ENCODE measurements at places on chromosomes 3 and 15.

- DNase-seq: no peak
Observed at GRCh38 chr15:95712785-95713184, 617.7 kb upstream of the NR2F2 start.

DNA sequence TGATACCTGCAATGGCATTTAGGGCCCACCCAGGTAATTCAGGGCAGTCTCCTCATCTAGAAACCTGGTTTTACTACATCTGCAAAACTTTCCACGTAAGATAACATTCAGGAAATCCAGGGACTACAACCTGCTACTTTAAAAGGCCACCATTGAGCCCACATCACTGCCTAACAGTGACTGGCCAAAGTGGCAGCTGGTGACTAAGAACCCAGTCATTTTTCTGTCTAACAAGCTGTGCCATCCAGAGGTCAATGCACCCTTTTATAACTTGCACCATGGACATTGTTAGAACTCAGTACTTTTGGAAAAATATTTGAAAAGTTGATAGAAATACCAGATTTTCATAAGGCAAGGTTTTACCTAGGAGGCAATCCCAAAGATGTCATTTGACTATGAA lies 492.4 kb downstream of the OTOL1 start:
- no peak for DNase-seq

GRCh38 chr15:68279779-68280753 lies 2.5 kb downstream of the FEM1B start:
- DNase-seq: no peak

DNA sequence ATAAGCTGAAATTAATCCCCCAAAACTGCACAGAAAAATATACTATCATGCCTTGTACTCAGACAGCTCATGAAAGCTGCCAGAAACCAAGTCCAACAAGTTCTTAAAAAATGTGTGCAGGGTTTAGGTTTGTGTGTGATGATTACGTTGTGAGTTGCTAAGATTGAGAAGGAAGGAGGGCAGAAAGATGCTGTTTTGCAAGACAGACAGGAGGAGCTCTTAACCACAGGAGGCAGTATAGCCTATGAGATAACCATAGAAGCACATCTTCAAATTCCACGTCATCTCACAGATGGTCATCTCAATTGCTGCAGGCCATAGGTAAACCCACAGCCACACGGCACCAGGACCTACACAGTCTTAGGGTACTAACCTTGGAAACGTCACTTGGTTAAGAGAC lies 191.9 kb downstream of the STT3B start:
- DNase-seq: no peak

DNA sequence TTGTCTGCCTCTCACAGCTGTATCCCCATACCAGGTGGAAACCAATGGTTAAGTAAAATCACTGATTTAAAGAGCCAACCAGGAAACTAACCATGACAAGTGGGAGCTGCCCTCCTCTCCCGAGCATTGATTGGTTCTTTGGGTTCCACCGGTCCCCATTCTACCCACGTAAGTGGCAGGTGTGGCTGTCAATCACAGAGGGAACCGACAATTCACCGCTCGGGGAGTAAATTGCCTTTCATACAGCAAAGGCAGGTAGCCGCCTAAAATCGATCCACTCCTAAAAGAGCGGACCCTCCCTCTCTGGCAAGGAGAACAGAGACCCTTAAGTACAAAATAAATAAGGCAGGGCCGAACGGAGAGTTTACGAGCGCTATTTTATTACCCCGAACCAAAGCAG lies 1.2 kb downstream of the ERC2 start:
- peak; percentile 19 for DNase-seq

- no peak for DNase-seq
Observed at GRCh38 chr3:18483226-18483625, 58.1 kb upstream of the SATB1 start.

DNA sequence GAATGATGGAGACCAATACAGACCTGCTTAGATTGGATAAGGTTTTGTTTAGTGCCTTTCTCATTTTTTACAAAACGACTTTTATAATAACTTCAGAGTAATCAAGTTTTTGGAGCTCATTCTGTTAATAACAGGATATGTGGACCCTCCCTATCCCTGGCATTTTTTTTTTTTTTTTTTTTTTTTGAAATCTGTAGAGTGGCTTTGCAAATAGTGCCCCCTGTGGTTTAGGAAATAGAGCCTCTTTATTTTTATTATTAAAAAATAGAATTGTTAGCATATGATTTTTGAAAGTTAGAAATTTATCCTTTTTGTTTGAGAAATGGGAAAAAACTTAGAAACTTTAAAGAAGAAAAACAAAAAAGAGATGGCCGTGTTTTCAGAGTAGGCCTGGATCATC lies 11.4 kb downstream of the SKIL start:
- no peak for DNase-seq

GRCh38 chr15:77516786-77517185 lies 96.1 kb downstream of the HMG20A start:
- no peak for DNase-seq

DNA sequence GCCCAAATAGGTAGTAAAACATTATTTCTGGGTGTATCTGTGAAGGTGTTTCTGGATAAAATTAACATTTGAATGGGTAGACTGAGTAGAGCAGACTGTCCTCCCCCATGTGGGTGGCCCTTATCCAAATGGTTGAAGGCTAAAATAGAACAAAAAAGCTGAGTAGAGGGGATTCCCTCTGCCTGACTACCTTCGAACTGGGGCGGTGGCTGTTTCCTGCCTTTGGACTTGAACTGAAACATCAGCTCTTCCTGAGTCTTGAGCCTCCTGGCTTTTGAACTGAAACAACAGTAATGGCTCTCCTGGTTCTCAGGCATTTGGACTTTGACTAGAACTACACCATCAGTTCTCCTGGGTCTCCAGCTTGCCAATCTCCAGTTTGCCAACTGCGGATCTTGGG lies 4.4 kb upstream of the GPR176 start:
- no peak for DNase-seq

- no peak for DNase-seq
Observed at GRCh38 chr15:68080334-68080733, 26.2 kb downstream of the PIAS1 start.

DNA sequence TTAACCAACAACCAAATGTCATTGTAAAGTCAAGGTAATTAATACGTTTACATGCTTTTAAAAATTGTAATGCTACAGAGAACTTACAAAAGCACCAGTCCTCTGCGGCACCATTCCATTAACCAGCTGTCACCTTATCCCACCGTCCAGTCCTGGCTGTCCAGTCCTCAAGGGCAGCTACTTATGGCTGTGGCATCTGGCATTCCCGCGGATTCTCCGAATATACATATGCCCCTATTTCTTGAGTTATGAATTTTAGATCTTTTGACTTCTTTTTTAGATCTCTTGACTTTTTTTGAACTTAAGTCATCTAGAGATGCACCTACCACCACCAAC lies 382 bp upstream of the POMGNT2 start:
- DNase-seq: no peak

GRCh38 chr3:160221019-160221418 lies 4.2 kb upstream of the C3orf80 start:
- no peak for DNase-seq

- DNase-seq: no peak
Observed at GRCh38 chr15:67167091-67167490, 87.4 kb downstream of the AAGAB start.

DNA sequence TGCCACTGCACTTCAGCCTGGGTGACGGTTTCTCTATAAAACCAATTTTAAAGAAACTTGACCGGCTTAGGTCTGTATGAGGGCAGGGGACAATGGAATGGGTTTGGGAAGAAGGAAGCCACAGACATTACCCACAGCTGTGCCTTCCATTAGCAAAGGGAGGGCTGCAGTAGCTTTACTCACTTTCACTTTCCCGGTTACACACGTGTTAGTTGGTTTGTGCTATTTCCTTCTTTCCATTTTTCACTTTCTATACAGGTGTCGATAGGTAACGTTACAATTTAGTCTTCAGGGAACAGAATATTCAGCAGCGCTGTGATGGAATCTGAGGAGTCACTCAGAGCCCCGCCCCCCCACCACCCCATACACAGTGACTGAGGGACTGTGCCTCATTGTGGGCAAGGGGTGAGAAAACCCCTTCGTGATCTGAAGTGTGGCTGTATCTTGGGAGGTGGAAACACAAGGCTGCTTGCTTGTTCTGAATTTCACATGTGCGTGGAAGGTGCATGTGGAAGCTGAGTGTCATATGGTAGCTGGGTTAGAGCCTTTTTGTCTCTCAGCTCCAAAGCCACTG lies 44.8 kb upstream of the RPL32 start:
- DNase-seq: peak; percentile 28

DNA sequence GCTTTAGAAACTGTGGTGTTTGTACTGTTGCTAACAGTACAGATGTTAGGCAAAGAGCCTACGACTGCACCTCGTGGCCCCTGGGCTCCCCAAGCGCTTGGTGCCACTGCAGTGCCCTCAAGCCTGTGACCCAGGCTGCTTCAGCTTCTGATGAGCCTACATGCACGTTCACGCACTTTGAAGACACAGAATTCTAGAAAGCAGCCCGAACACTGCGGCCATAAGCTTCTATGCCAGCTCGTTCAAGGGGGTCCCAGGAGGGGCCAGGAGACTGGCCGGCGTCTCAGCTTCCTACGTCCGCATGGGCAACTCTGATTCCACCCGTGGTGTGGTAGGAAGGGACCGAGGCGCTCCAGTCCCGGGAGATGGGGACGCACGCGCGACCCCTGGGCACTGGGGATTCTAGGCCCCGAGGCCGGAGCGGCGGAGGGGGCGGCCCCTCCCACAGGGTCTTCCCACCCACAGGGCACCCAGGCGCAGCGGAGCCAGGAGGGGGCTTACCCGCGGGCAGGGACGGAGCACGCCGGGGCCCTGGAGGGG lies 653 bp downstream of the MYO5C start:
- no peak for DNase-seq

DNA sequence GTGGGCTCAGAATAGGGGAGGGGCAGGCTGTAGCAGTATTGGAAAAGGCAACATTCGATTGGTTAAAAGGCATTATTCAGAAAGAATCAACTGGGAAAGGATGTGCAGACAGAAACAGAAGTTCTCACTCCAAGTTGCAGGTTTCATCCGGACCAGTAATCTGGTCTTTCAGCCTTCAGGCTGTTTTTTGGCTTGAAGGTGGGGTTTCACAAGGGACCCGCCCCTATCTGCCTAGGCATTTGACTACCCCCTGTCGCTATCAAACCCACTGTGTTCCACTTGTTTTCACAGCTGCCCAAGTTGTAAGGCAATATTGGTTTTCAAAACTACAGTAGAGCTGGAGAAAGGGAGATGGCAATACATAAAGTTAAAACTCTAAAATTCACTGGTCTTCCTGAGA lies 96.9 kb downstream of the VPS8 start:
- no peak for DNase-seq

GRCh38 chr15:67822537-67823313 lies 2.6 kb upstream of the SKOR1 start:
- DNase-seq: no peak

DNA sequence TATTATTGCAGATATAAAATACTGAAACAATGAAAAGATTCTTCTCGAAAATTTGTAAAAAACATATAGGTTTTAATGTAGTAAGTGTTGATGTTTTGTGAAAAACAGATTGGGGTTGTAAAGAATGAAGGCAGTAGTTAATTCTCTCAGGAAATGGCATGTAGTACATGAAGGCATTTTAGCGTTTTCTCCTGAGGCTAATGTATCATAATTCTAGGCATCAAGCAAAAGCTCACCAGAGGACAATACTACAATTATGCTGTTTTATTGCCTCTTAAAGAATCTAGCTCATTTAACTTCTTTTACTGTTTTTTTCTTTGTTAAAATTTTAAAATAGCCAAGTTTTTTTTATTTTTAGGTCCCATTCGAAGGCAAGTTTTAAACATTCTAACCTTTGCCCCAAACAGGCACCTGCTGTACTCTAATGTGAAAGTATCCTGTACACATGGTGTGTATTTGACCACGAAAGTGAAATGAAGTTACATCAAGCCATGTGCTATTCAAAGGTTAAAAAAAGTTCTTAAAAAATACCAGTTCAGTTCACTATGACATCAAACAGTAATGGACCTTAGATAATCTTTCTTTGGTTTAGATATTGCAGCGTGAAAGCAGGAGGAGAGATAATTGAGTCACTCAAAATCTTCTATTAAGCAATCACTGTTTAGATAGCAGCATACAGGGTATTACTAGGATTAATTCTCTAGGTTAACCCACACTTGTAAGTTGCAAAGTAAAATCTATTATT lies 163.6 kb downstream of the ECT2 start:
- DNase-seq: no peak

- DNase-seq: no peak
Observed at GRCh38 chr15:38414357-38414756, 39.6 kb upstream of the FAM98B start.

- no peak for DNase-seq
Observed at GRCh38 chr3:147729641-147730040, 320.5 kb downstream of the ZIC1 start.

- DNase-seq: no peak
Observed at GRCh38 chr15:72169236-72169920, 28.2 kb downstream of the GRAMD2A start.

- DNase-seq: no peak
Observed at GRCh38 chr15:61762676-61763075, 297.6 kb downstream of the VPS13C start.

DNA sequence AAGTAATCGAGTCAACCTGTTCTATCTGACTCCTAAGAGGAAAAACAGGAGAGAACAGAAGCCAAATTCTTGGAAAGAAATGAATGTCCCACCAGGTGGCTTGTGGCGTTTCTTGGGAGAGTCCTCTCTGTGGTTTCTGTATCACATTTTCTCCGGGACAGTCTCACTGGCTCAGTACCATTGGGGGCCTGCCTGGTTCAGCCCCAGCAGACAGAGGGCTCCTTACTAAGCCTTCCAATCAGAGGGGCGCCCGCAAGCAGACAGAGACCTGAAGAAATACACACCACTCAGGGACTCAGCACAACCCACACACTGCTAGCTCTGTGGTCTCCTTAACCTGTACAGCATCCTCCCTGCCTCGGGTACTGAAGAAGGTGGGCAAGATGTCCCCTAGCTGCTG lies 302.1 kb downstream of the TLE3 start:
- no peak for DNase-seq

GRCh38 chr3:72160351-72160750 lies 375.4 kb upstream of the PROK2 start:
- no peak for DNase-seq

GRCh38 chr3:125591116-125591760 lies 4.1 kb downstream of the OSBPL11 start:
- no peak for DNase-seq

GRCh38 chr3:108509263-108509662 lies 1.1 kb downstream of the MYH15 start:
- DNase-seq: no peak

DNA sequence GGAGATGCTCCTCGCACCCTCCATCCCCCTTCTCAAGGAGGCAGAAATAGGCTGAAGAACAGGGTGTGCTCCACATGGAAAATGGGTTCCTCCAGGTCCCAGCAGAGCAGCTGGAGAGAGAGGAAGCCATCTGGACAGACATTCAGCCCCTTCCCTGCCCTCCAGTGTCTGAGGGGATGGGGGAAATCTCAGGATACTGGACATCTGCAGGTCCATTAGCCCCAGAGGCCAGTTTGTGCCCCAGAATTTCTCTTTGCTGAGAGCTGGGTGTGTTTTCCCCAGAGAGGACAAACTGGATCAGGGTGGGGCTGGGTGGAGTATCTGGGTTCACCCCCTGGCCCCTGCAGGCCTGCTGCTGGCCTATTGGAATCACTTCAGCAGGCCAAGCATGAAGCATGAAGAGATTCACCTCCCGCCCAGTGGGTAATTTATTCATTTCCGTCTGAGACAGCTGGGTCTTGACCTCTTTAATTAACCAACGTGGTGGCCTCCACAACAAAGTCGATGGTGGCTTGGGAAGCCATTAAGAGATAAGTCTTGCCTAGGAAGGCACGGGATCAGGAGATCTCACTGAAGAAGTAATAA lies 4.6 kb downstream of the FAM3D start:
- DNase-seq: no peak

GRCh38 chr3:105423397-105423796 lies 56.7 kb downstream of the ALCAM start:
- DNase-seq: no peak
